ENCODE measurements at places on chromosomes 3 and 15.

GRCh38 chr15:95162531-95162930 lies 931.2 kb downstream of the MCTP2 start:
- no peak for DNase-seq

- no peak for DNase-seq
Measured at GRCh38 chr15:39510001-39510701, 70.7 kb upstream of the THBS1 start.

- no peak for DNase-seq
Measured at GRCh38 chr3:8942746-8943488, 20.4 kb downstream of the RAD18 start.

DNA sequence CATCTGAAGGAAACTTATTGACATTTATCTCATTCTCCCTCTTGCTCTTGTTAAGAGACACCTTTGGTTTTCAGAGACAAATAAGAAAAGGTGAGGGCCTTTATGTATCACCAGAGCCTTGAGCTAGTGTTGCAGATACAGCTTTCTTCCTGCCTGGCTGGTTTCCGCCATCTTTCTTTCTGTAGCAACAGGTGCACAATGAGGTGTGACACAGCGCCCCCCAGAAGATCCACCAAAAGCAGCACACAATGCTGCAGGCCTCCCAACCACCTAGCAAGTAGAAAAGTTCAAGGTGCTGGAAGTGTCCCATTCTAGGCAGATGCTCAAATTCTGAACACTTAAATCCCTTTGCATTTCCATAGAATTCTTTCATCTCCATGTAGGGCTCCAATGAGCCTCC lies 106.6 kb downstream of the FOXP1 start:
- DNase-seq: no peak

- peak; percentile 46 for DNase-seq
Measured at GRCh38 chr3:96813134-96813819, 1.1 kb upstream of the EPHA6 start.

DNA sequence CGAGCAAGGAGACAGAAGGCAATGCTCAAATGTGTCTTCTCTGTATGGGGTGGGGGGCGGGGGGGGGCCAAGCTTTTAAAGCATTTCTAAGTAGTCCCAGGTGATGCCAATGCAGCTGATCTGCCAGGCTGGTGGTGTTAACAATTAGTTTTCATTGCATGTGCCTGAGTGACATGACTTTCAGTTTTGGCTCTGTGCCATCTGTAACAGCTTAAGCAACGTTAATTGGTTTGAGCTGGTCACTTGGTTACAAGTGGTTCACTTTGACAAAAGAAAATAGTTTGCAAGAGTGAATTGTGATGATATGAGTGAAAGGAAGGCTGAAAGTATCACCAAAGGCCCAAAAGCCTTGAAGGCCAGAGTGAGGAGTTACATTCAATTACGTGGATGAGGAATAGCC lies 26.4 kb upstream of the LRIG1 start:
- DNase-seq: peak; percentile 39
